ENCODE measurements at places on chromosomes 7 and 10.
A peak's percentile ranks its signal among the peaks of the same experiment; 100 is the strongest.

GRCh38 chr10:8874972-8875371, 820.5 kb downstream of the GATA3 start:
- DNase-seq = no peak

DNA sequence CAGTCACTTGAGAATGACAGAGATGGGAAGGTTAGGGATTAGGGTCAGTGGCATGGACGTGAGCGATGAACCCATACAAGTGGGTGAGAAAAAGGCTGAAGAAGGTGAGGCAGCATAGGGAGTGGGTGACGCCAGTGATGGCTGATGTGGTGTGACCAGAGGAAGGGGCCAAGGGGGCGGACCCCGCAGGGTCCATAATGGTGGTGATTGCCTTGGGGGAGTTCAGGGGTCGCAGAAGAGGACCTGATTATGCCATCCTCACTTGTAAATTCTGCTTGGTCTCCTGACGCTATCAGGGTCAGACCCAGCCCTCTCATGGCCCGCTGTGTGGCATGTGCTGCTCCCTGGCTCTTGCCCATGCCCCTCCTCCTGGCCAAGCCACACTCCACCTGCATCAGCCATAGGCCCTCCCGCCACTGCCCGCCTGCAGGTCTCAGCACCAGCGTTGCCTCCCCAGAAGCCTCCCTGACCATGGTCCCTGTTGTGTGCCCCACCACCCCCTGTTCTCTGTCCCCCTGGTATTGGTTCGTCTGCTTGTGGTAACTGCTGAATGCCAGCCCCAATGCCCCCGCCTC, 235.7 kb downstream of the EBF3 start:
- no peak for DNase-seq

- peak; percentile 94 for DNase-seq
Measured at GRCh38 chr10:113063043-113063967, 113.3 kb downstream of the TCF7L2 start.

DNA sequence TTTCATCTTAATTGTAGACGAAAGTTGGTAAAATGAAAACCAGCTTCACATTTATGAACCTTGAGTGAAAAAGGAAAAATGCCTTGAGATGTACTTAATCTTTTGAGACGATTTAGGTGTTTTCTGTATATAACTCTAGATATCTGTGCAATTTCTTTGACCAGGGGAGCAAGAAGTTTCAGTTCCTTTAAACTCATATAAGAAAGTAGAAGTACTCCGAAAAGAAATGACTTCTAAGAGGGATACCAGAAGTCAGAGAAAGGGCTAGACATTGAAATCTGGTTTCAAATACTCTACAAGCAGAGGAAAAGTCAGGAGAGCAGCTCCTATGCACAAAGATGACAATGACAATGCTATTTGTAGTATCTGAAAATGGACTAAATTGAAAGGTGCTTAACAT, 303.7 kb downstream of the BAMBI start:
- DNase-seq = no peak

DNA sequence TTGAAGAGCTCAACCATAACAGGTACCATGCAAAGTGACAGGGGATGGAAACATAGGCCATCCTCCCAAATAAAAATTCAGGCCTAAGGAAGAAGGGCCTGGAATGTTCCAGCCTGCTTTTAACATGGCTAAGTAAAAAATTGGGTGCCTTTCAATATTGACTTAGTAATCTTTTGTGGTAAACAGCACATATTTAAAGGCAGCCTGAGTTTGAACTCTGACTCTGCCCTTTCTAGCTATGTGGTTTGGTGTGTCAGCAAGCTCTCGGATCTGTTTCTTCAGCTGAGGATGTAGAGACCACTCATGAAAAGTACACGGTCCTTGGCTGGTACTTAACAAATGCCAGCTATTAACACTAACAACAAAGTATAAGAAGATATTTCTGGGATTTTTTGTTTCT, 191.8 kb upstream of the CDCA7L start:
- no peak for DNase-seq

DNA sequence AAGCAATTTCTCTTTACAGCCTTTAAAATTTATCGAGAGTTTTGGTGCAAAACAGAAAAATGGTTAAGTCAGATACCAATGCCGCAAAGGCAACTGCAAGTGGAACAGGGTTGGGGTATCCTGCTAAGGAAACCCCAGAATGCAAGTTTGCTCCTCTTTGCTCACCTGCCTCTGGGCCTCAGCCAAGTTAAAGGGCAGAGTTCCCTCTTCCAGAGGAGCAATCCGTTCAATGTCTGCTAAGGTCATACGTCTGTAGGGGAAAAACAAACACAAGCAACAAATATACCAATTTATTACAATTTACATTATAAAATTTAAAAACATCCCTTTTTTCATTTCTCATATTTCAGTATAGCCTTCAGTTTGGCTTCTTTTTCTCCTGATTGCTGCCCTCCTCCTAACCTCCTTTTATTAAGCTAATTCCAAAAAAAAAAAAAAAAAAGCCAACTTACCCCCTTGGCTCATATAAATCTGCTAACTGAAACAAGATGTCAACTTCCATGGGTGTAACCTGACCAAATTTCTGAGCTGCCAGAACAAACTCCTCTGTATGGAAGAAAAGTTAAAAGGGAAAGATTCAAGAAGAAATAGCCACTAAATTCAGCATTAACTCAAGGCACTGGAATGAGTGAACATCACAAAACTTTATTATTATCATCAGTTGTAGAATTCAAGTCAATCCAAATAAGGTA, 132.6 kb downstream of the SLC25A13 start:
- DNase-seq = no peak

DNA sequence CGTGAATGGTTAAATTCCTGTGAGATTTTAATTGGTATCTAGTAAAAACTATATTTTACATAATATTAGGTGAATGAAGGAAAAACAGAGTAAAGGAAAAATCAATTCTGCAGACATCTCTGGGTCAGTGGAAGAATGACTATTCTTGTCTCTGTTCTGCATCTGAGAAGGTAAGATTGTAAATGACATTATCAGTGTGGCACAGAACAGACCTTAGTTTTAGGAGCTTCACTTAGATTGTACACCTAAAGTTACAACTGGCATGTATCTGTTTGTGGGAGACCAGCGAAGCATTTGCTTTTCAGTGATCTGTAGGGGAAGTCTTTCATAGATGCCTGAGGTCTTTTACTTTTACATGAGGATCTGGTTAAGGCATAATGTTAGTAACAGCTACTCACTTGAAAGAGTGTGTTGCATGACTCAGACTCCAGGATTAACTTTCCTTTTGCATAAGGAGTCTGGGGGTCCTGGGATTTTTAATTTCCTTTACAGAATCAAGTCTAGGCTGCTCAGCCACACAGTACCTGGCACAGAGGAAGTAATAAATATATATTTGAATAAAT, 56.2 kb downstream of the JMJD1C start:
- no peak for DNase-seq
